ENCODE measurements at places on chromosomes 6 and 20. TPM values are rescaled to one million over a fixed set of nuclear protein-coding genes. Genes with fewer than 3 reads are reported as not detected.

SLC18B1 gene
- total RNA-seq: 6.8 TPM

PMEPA1 gene
- 2.2 TPM for total RNA-seq

NMBR gene
- total RNA-seq: not detected

FAM217A gene
- not detected for total RNA-seq

LRRN4 gene
- total RNA-seq: not detected

ROMO1 gene
- total RNA-seq: 136 TPM

UST gene
- total RNA-seq: 8.1 TPM
